ENCODE measurements at places on chromosomes 12 and 14.

GRCh38 chr12:9345171-9345570 lies 137.0 kb upstream of the PZP start:
- DNase-seq: no peak

DNA sequence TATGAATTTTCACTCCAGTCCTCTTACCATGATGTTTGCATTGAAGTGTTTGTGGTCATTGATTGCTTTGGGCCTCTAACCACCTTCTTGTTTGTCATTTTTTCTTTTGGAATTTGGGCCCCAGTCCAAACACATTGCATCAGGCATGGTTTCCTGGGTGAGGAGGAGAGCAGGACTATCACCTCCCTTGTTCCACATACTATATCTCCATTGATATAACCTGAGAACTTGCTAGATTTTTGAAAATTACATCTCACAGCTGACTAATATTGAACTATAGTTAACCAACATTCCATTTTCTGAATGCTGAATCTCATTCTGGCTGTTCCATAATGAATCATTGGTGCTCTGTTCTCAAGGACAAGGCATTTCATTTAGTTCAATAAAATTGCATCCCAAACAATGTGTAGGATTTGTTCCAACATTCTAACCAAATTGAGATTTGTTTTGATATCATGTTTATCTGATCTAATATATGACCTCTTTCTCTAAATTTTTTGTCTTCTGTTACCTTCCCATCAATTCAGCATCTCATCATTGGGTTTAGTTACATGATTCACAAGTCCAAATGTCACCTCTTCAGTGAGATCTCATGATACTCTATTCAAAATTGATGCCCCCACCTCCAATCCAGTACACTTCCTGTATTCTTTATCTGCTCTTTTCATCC lies 329.0 kb downstream of the ZFP36L1 start:
- DNase-seq: no peak

- DNase-seq: no peak
These were observed 96.2 kb downstream of the BTG1 start for GRCh38 chr12:92049403-92049802.

- DNase-seq: no peak
These were observed 24.2 kb upstream of the INF2 start for GRCh38 chr14:104665114-104665656.

DNA sequence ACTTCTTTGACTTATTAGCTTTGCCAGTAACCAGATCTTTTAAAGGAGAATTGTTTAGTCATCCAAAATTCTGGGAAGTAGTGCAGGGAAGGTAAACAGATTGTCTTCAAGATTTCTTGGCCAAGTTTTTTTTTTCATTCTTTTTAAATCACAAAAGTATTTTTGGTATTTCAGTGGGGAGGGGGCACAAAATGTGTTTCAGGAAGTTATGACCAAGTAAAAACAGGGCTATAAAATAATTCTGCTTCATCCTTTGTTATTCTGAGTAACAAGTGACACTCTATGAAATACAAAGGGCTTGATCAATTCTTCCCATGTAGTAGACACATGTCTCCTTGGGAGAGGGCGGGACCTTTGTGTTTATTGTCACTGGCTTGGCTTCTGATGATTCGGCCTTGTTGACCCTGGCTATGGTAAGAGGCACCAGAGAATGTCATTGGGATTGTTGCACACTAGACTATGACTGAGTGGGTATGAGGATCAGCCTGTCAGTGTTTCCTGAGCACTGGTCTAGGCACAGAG lies 55.4 kb downstream of the SUSD6 start:
- DNase-seq: no peak

DNA sequence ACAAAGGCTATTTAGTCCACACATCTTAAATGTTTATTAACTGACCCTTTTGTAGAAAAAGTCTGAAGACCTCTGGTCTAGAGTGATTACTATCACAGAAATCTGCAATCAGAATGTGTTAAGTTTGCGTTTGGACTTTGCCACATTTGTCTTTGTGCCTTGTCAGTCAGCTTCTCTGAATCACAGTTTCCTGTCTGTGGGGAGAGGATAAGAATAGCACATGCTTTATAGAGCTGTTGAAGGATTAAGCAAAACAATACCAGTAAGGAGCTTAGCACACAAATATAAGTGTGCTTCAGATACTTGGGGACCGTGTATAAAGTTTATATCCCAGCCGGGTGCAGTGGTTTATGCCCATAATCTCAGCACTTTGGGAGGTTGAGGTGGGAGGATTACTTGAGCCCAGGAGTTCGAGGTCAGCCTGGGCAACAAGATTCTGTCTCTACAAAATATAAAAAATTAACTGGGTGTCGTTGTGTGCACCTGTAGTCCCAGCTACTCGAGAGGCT lies 63.0 kb upstream of the BTG1 start:
- DNase-seq: peak; percentile 66

- DNase-seq: no peak
These were observed 116.2 kb upstream of the MAP1LC3B2 start for GRCh38 chr12:116442946-116443345.

DNA sequence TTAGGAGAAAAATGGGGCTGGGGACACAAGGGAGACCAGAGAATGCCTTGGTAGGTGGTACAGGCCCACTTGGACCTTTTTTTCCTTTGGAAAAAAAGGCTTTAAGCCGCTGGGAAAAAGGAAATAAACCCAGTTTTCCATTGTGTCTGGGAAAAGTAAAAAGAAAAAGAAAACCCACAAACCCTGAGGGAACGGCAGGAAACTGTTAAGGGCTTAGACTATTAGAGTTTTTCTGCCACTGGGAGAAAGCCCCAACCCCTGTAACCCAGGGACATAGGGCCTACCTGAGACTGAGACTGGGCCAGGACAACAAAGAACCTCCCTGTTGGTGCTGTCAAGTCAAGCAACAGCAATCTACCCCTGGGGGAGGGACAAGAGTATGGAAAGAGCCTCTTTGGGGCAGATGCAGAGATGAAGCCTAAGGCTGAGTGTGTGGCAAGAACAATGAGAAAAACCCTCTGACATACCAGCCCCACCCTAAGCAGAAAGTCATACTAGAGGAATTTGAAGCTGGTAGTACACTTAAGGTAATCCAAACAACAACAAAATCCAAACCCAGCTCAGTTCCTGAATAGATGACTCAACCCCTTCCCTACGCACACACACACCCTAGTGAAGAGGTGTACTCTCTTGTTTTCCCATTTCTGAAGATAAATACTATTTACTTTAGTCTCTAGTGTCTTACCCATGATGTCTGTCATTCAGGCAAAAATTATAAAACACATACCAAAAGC lies 22.8 kb downstream of the ATF1 start:
- DNase-seq: no peak

- no peak for DNase-seq
These were observed 113.4 kb downstream of the SPTSSA start for GRCh38 chr14:34348592-34348991.

GRCh38 chr12:101474711-101475386 lies at the start of gene SPIC:
TSS of gene SPIC (plus strand) at chr12:101475336. CDS start at chr12:101476905, 1,569 bp downstream.
- DNase-seq: no peak

DNA sequence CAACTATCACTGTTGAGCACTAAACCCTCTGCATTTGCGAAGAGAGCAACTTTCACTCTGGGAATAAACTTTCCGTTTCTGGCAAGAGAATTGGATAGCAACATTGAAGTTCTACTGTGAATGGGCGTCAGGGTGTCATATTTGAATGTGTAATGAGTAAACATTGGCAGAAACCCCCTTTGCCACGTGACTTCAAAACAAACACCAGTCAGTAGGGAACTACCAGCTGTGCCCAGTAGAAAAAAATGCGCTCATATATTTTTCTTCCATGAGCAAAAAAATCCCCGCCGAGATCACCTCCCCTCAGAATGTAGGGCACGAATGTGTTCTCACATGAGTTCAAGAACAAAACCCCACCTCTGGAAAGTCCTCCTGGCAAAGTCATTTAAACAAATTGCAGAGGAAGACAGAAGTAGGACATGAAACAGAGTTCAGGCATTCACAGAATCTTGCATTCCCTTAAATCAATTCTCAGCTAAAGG lies 80.6 kb downstream of the BTG1 start:
- DNase-seq: no peak

DNA sequence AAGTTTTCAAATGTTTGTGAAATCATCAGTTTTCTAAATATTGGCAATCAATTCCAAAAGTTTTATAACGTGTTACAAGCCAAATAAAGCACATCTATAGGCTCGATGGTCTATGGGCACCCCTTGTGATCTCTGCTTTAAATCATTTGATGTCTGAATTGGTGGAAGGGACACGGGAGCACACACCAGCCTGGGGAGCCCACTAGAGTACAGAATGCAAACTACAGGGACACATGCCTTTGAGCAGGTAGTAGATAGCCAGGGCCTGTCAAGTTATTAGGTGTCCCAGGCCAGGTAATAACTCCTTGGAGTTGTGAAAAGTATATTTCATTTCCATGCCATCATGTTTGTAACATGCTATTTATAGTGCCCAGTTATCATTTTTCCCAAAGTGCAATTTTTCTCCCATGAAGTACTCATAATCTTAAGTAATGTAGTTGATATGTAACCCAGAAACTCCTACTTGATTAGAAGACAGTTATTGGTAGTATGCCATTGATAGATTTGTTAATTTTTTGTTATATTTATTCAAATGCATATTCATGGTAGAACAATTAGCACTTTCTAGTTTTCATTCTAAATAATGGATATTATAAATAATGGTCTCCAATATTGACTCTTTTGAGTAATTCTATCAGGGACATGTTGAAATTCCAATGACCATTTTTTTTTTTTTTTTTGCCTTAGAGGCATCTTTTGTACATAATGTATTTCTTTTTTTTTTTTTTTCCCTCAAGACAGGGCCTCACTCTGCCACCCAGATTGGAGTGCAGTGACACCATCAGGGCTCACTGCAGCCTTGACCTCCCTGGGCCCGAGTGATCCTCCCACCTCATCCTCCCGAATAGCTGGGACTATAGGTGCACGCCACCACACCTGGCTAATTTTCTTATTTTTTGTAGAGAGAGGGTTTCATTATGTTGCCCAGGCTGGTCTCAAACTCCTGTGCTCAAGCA lies 96.9 kb upstream of the FGD4 start:
- no peak for DNase-seq

- no peak for DNase-seq
These were observed 161.3 kb downstream of the RPL10L start for GRCh38 chr14:46490238-46490685.

- DNase-seq: peak; percentile 40
These were observed 51.4 kb downstream of the WASHC3 start for GRCh38 chr12:102010265-102010994.

GRCh38 chr14:56241461-56241860 lies 123.2 kb downstream of the PELI2 start:
- no peak for DNase-seq

- no peak for DNase-seq
These were observed 155.1 kb upstream of the PRICKLE1 start for GRCh38 chr12:42744539-42745182.

GRCh38 chr12:9674226-9674590 lies 4.7 kb downstream of the CLEC2D start:
- DNase-seq: no peak

GRCh38 chr12:104796475-104796862 lies 161.6 kb downstream of the SLC41A2 start:
- no peak for DNase-seq

DNA sequence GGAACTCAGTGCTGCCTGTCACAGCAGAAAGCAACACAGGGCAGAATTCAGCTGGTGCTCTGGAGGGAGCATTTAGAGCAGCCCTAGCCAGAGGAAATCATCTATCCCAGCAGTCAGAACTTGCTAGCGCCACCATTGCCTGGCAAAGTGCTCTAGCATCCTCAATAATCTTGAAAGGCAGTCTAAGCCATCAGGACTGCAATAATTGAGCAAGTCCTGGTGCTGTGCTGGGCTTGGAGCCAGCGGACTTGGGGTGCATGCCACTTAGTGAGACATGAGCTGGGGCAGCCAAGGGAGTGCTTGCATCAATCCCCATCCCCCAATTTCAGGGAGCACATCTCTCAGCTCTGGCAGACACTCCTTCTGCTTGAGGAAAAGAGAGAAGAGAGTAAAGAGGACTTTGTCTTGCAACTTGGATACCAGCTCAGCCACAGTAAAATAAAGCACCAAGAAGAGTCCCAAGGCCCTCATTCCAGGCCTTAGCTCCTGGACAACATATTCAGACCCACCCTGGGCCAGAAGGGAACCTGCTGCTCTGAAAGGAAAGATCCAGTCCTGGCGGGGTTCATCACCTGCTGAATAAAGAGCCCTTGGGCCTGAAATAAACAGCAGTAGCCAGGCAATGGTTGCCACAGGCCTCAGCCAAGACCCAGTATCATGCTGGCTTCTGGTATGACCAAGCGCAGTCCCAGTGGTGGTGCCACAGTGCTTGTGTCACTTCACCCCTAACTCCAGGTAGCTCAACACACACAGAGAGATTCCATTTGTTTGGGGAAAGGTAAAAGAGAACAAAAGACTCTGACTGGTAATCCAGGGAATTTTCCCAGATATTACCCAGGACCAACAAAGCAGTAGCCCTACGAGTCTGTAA lies 44.5 kb upstream of the ZDHHC17 start:
- DNase-seq: no peak

GRCh38 chr12:54475537-54475936 lies 2.1 kb upstream of the GTSF1 start:
- DNase-seq: no peak

- no peak for DNase-seq
These were observed 17.5 kb upstream of the KRT80 start for GRCh38 chr12:52209321-52209720.

GRCh38 chr14:71468701-71469100 lies 463.5 kb upstream of the RGS6 start:
- DNase-seq: no peak

DNA sequence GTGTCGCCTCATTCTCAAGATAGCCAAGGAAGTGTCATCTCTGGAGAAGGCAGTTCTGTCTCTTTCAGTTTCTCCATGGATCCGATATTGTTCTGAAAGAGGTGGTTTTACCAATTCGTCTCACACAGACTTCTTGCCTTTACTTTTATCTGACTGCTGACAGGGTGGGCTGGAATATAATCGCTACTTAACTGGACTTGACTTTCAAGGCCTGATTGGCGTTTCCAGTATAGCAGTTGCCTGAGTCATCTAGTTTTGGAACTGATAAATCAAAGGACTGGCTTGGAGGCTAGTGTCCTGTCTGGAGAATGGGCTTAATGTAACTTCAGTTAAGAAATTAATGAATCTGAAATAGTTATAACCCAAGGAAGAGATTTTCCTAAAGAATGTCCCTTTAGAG lies 21.6 kb downstream of the PRKCH start:
- no peak for DNase-seq

DNA sequence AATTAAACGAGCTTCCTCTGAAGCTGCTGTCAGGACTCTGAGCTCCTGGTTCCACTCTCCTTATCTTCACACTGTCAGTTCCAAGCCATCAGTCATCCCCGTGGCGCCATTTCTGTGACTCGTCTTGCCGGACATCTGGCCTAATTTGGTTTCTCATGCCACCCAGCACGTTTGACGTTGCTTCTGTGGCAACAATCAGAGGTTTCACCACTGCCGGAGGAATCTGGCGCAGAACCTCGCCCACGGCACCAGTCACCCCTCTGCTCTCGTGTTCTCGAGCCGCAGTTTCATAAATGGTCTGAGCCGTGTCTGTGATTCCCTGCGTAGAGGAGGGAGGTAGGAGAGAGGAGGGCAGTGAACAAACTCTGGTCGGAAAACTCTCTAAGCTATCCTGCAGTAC lies 29.7 kb downstream of the BDKRB1 start:
- DNase-seq: no peak

GRCh38 chr12:96048393-96048969 lies 13.1 kb upstream of the LTA4H start:
- no peak for DNase-seq

Measured in SIG-M5 (cell line).